ENCODE measurements at places on chromosomes 12 and 14. TPM values are rescaled to one million over a fixed set of nuclear protein-coding genes. Genes with fewer than 3 reads are reported as not detected.

Gene KITLG
- total RNA-seq, result 10.1 TPM

- peak; percentile 50 for DNase-seq
Observed at GRCh38 chr12:50635364-50635763, 128.5 kb upstream of the ATF1 start.

- DNase-seq, result no peak
Observed at GRCh38 chr12:65125247-65125646, 4.1 kb upstream of the WIF1 start.

- no peak for DNase-seq
Observed at GRCh38 chr12:41441180-41441579, 253.1 kb downstream of the PDZRN4 start.

DNA sequence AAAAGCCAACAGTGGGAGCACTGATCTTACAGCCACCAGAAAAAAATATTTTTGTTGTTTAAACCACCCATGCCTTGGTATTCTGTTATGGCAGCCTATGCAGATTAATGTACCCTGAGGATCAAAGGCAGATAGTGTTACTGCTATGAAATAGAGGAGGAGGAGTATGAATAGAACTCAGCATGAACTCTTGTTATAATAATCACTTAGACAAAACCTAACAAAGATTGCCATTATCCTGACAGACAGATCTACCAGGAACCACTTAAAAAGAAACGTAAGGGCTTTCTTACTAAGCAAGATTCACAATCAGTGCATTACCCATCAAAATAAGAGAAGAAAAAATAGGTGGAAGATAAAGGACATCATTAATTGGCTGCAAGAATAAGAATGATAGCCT is 558.3 kb downstream of the GALC start:
- DNase-seq, result no peak

- DNase-seq, result no peak
Observed at GRCh38 chr14:102573591-102574046, 18.8 kb upstream of the RCOR1 start.

GRCh38 chr14:95240859-95241813 is 78.6 kb downstream of the CLMN start:
- no peak for DNase-seq

Gene TAC3
- total RNA-seq, result not detected

Gene YARS2
- 7.8 TPM for total RNA-seq

DNA sequence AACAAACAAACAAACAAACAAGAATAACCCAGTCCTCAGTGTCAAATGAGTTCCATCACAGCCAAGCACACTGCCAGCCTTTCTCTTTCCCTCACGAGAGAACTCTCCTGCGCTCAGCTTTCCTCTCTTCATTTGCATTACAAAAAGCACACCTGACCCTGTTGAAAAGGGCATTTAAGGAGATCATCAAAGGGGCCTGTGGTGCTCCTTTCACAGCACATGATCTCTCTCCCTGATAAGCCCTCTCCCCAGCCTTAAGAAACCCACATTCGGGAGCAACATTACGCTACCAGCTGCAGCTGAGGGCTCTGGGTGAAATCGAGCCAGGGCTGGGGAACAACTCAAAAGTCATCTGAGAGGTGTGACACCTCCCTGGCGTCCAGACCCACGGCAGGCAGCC is 165.6 kb upstream of the TMCC3 start:
- no peak for DNase-seq

- peak; percentile 37 for DNase-seq
Observed at GRCh38 chr12:108807476-108807875, 49.9 kb downstream of the SSH1 start.

- no peak for DNase-seq
Observed at GRCh38 chr14:62303437-62303836, 541.2 kb downstream of the SNAPC1 start.

Gene NRIP2
- 2.0 TPM for total RNA-seq

- no peak for DNase-seq
Observed at GRCh38 chr12:13713556-13714410, 267.6 kb downstream of the GRIN2B start.

GRCh38 chr14:56061051-56061450 is 57.2 kb upstream of the PELI2 start:
- DNase-seq, result no peak

GRCh38 chr12:70692681-70693288 is 55.6 kb upstream of the PTPRB start:
- DNase-seq, result no peak

Gene CEP83
- total RNA-seq, result 8.5 TPM

DNA sequence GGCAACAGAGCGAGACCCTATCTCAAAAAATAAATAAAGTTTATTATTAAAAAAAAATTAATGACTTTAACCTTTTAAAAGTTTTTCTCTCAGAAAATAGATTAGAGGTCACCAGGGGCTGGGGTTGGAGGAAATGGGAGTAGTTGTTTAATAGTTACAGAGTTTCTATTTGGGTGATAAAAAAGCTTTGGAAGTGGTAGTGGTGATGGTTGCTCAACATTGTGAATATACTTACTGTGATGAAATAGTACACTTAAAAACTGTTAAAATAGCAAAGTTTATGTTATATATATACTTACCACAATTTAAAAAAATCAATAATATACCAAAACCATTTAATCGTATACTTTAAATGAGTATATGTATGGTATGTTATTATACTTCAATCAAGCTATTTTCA is 59.6 kb downstream of the ARL6IP4 start:
- no peak for DNase-seq

Gene NEUROD4
- total RNA-seq, result not detected

DNA sequence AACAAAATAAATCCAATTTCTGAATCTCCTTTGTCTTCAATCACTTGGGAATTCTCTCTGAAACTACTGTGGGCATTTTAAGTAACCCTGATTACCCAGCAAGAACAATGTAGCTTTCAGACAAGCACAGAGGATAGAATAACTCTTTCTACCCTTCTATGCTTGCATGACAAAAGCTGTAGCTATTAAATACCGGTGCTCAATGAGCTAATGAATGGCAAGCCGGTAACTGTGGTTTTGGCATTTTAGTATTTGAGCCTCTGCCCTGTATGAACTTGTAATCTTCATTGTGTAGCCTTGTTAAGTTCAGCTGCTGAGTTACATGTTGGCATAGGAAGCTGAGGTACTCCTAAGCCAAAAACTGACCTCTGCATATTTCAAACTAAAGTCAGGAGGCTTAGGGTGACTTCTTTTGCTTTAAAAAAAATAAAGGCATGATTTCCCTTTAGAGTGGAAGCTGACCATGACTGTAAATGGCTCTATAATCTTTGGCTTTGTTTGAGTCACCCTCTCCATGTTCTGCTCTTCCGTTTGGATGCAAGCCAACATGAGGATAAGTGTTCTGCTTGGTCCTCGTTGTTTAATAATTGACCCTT is 171.0 kb upstream of the HIF1A start:
- DNase-seq, result no peak

GRCh38 chr12:75684678-75685616 is 173.5 kb upstream of the KRR1 start:
- no peak for DNase-seq

DNA sequence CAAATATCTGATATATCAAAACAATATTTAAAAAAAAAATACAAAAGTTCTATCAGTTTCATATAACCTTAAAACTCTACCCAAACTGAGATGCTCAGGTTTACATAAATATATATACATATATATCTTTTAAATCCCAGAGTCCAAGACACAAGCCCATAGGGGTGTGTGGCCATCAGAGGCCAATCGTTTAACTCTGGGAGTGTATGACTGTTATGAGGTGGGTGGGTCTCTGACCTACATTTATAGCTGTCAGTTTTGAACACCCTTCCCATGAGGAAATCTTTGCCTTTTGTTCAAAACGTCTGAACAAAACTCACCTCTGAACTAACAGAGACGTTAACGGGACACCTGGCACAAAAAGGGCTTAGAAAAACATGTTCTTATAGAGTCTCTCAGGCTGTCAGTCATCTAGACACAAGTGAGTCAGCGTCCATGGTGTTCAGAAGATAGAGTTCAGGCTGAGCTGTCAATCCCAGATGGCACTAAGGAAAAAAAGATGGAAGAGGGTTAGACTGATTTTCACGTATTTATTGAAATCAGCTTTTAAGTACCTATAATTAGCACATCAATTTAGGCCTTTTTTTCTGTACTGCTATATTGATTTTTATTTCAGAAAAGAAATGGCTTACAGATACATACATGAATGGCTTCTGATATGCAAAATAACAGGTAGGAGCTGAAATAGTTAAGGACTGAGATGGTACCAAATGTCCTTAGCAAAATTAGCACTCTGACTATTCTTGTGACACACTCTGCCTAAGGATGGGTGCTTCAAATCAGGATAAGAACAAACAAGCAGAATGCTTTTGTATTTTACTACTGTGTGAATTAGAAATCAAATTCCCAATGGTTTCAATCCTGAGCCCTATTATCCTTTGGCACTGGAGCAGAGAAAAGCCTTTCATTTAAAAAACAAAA is 29.2 kb downstream of the HIGD1C start:
- DNase-seq, result no peak

- peak; percentile 92 for DNase-seq
Observed at GRCh38 chr12:105084251-105085250, at the start of gene ALDH1L2. Gene ALDH1L2 (minus strand): TSS chr12:105084458. CDS start chr12:105084436, 22 bp downstream.

GRCh38 chr12:132144810-132145168 is 532 bp downstream of the NOC4L start:
- DNase-seq, result no peak

GRCh38 chr12:29816874-29817725 is 33.4 kb upstream of the TMTC1 start:
- DNase-seq, result no peak

Gene PHETA1
- 35.1 TPM for total RNA-seq

Gene SIX6
- total RNA-seq, result not detected

Gene ATN1
- total RNA-seq, result 69.7 TPM

GRCh38 chr14:58167057-58167456 is 15.0 kb upstream of the ARMH4 start:
- no peak for DNase-seq

Gene SDR9C7
- not detected for total RNA-seq

Gene GRIN2B
- total RNA-seq, result 0.03 TPM

- DNase-seq, result no peak
Observed at GRCh38 chr14:73888971-73889370, 2.3 kb downstream of the ZNF410 start.

Gene ERGIC2
- 72.4 TPM for total RNA-seq

GRCh38 chr12:2561367-2561766 is 233.4 kb upstream of the FKBP4 start:
- DNase-seq, result no peak

- DNase-seq, result no peak
Observed at GRCh38 chr14:48325486-48325885, 650.1 kb upstream of the MDGA2 start.

Gene EGLN3
- 111 TPM for total RNA-seq

GRCh38 chr14:104926619-104927431 is 2.1 kb downstream of the PLD4 start:
- peak; percentile 37 for DNase-seq

DNA sequence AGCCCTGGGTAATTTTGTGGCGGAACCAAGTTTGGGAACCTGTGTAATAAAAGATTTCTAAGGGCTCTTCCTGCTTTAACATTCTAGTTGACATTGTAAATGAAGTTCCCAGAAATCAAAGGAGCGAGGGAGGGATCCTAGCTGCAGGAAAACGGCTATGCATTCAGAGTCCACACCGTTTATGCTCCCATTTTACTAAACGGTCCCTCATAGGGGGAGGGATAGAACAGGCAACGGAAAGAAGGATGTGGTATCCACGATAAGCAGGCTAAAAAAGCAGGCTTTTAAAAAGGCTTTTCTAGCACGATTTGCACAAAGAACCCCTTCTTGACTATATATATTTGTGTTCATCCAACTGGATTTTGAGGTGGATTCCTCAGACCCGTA is 559 bp downstream of the SYNJ2BP start:
- no peak for DNase-seq

DNA sequence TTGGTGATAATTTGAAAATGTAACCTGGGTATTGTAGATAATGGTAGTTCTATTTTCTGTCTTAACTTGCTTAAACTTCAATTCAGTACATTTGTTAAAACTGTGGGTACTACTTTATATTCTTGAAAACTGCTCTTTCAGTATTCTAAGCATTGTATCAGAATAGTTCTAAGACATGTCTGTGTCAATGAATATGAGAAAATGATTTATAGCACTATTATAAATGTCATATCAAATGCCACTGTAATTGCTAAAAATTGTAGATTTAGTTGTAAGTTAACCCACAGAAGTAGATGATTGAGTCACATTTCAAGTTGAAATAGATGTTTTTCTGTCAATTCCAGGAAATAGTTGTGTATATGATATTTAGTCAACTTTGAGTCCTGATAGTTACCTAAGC is 2.4 kb downstream of the NAA30 start:
- no peak for DNase-seq

Gene WNT5B
- total RNA-seq, result 3.2 TPM

GRCh38 chr12:127722611-127723010 is 544.4 kb upstream of the TMEM132C start:
- DNase-seq, result no peak

DNA sequence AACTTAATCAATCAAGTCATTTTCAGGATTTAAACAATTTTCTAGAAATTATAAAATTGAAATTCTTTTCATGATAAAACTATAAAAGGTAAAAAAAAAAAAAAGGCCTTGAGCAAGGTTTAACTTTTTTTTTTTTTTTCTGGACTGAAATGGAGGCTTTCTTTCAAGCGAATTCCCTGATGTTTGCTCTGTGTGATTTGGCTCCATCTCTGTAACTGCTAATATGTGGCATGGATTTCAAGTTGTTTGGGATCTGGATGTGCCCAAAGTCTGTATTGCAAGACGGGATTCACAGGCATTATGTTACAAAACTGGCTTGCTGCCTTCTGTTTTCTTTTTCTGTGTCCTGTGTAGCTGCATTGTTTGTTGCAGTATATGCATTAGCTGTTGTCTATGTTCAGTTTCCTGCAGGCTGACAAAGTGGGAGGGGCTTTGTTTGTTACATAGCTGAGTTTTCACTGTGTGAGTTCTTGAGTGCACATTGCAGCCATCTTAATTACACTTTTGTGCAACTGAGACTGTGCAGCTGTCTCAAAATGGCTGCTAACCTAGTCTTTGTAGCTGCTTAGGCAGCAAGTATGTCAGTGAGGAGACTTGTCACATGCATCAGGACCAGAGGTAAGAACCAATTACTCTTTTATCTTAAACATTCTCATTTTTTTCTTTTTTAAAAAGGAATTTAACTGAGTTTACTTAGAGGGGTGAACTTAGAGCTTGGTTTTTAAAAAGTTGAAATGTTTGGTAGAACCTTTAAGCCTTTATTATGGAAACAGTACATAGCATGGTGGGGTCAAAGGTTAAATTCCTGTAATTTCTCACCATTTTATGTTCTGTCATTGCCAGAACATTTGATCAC is 19.5 kb downstream of the ATF7IP start:
- no peak for DNase-seq

Gene HOXC4
- total RNA-seq, result not detected

GRCh38 chr12:110105159-110105558 is 19.0 kb upstream of the IFT81 start:
- no peak for DNase-seq

Gene OR8S1
- not detected for total RNA-seq

Gene TAS2R8
- total RNA-seq, result not detected
